ENCODE measurements at places on chromosomes 3 and 15.

GRCh38 chr15:68436680-68437079 is 4.7 kb upstream of the ITGA11 start:
- no peak for DNase-seq

GRCh38 chr15:70254311-70254869 is 156.7 kb upstream of the TLE3 start:
- DNase-seq = no peak

DNA sequence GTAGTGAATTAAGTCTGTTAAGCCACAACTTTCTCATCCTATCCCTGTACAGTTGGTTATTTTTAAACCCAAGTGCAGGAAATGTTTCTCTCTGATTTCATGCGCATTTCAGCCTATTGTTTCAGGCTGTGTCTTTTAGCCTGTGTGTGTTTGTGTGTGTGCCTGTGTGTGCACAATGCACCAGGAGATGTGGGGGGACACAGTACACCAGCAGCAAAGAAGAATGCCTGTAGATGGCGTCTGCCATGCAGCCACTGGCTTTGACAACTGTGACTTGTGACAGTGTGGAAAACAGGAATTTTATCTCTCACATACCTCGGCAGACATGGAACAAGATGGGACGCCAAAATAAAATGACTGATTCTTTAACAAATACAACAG is 43.6 kb upstream of the PLXNA1 start:
- no peak for DNase-seq

GRCh38 chr15:51342227-51342999 is 958 bp downstream of the GLDN start:
- DNase-seq = no peak

DNA sequence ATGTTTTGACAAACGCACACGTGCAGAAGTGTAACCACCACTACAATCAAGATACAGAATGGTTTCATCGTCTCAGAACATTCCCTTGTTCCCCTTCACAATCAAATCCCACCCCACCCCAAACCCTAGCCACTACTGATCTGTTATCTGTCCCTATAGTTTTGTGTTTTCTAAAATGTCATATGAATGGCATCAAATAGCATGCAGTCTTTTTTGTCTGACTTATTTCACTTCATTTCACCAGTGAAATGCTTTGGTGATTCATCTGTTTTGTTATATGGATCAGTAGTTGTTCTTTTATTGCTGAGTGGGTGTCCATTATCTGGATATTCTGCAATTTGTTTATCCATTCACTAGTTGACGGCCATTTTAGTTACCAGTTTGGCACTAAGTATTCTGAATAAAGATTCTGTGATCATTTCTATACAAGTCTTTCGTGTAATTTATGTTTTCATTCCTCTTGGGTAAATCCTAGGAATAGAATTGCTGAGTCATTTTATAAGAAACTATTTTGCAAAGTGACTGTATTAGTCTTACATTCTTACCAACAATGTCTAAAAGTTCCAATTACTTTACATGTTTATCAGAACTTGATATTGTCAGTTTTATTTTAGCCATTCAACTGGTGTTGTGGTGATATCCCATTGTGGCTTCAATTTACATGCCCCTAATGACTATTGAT is 232.8 kb downstream of the CLSTN2 start:
- no peak for DNase-seq

DNA sequence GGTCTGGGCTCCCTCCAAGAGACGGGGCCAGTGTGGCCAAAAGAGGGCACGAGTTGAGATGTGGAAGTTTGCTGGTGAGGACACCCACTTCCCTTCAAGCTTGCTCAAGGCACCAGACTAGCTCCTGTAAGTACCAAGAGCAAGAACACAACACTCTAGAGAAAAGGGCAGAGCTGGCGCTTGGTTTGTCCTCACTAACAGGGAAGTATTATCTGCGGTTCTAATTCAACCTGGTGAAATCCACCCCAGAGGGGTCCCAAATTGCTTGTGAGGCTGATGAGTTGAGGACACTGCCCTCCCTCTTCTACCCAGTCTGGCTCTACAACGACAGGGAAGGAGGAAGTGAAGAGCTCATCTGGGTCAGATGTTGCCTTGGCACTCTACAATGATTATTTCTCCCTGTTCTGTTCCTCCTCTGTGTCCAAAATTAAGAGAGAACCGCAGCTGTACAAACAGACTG is 16.9 kb upstream of the FSIP1 start:
- peak; percentile 62 for DNase-seq

DNA sequence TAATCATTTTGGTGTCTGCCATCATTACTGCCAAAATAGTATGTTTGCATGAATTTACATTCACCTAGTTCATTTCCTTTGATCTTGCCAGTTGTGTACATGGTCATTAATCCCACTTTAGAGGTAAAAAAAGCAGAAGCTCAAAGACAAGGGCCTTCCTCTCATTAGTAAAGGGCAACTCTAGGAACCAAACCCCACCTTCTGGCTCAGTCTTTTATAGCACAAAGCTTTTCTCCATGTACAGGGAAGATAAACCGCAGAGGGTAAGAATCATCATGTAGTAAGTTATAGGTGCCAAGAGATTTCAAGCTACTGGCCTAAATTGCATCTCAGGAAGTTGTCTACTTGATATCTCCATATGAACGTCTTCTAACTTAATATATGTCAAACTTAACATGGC is 19.3 kb upstream of the SPG21 start:
- peak; percentile 34 for DNase-seq

DNA sequence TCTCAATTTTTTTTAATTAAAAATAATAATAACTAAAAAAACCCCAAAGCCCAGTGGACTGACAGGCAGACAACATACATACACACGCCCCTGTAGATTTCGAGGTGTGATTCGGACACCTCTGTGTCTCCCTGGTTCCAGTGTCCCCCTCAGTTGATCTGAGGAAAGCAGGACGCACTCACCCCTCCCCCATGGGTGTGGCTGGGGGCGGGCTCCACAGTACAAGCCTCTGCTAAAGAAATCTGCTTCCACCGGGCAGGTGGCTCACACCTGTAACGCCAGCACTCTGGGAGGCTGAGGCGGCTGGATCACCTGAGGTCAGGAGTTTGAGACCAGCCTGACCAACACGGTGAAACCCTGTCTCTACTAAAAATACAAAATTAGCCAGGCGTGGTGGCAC is 33.8 kb upstream of the BLM start:
- DNase-seq = no peak

- no peak for DNase-seq
These were observed 66.7 kb upstream of the GATA2 start for GRCh38 chr3:128559486-128560225.

GRCh38 chr3:184351511-184352148 is 9.8 kb downstream of the CLCN2 start:
- no peak for DNase-seq

DNA sequence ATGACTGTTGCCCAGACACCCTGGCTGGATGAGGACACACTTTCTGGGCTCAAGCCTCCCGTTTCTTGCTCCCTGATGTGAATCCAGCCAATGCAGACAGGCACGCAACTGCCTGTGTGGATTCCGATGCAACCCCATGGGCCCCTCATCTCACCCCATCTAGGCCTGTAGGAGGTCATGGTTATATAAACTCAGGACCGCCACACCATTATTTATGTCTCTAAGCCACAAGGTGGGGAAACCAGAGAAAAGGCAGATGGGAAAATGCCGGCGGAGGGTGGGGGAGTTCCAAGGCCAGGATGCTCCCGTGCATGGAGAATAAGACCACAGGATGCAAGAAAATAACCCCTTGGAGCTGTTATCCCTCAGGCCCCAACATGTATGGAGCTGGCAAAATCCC is 2.0 kb downstream of the MESP1 start:
- no peak for DNase-seq
